ENCODE measurements at places on chromosomes 7 and 10.
A peak's percentile ranks its signal among the peaks of the same experiment; 100 is the strongest.

GRCh38 chr10:11168423-11169090 is 150.9 kb downstream of the CELF2 start:
- DNase-seq = no peak

- peak; percentile 80 for DNase-seq
Measured at GRCh38 chr7:93889261-93889660, 1.3 kb downstream of the TFPI2 start.

DNA sequence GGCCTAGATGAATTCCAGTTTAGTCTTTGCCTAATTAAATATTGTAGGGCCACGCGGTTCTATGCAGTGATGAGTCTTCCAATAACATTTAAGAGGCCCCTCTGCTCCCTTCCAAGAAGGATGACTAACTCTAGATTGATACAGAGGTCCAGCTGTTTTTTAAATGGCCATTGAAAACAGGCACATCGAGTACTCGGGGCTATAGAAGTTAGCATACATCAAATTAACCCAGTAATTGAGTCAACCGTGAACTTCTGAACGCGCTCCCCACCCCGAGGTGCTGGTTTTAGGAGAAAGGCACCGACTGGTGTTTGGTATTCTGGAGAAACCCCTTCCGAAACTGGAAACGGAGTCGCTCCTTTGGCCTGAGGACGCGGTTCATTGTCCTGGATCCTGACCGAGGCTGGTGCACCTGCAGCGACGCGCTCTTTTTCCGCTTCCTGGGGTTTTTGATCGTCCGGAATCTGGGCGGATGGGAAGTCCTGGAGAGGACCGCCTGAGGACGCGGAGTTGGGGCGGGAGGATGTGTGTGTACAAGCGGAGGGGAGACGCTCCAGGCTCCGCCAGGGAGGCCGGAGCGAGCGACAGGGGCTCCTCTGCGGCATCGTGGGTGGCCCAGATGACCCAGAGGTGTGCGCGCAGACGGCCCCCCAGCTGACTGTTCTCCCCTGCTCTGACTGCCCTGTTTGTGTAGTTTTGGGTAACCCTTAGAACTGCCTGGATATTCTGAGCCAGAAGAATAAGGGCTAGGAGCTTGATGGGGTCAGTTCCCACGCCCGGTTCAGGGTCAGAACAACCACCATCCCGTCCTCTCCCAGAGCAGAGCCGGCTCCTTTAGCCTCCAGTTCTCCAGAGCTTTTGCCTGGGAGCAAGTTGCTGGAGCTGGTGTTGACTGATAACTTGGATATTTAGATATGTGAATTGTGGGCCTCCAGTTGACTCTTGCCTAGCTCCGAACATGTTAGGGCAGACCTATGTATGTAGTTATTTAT is 711 bp downstream of the FAM221A start:
- DNase-seq = peak; percentile 60

- no peak for DNase-seq
Measured at GRCh38 chr7:484356-485101, 35.1 kb downstream of the PDGFA start.

GRCh38 chr7:91876391-91877133 is 3.9 kb downstream of the MTERF1 start:
- peak; percentile 27 for DNase-seq

DNA sequence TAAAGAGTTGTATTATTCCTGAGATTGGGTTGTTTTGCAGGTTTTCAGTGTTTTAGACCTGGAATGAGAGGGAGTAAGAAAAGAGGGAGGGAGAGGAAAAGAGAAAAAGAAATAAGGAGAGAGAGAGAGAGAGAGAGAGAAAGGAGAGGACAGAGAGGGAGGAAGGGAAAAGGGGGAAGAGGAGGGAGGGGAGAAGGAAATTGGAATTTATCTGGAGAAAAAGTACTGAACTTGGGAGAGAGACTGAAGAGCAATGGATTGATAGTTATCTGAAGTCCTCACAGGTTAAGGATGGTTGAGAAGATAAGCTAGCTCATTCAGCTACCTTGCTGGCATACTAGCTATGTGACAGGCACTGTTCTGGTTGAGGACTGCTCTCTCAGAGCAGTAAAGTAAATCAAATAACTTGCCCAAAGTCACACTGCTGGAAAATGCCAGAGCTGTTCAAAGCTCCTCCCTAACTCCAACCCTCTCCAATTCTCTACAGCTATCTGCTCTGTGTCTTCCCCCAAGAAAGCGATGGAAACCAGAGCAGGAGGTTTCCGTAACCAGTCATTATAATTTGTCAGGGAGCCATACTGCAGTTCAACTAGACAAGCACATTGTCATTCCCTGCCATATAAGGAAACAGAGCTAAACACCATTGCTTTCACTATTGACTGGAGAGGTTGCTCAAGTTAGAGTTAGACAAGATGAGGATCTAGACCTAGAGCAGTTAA is 10.7 kb downstream of the CALD1 start:
- DNase-seq = peak; percentile 64

GRCh38 chr10:86795353-86795752 is 38.9 kb downstream of the BMPR1A start:
- DNase-seq = peak; percentile 81

GRCh38 chr10:98419469-98420261 is 4.7 kb upstream of the PYROXD2 start:
- DNase-seq = no peak

GRCh38 chr10:57664815-57665214 is 602.9 kb downstream of the IPMK start:
- DNase-seq = peak; percentile 30

- DNase-seq = peak; percentile 18
Measured at GRCh38 chr7:41825927-41826480, 123.1 kb upstream of the INHBA start.

DNA sequence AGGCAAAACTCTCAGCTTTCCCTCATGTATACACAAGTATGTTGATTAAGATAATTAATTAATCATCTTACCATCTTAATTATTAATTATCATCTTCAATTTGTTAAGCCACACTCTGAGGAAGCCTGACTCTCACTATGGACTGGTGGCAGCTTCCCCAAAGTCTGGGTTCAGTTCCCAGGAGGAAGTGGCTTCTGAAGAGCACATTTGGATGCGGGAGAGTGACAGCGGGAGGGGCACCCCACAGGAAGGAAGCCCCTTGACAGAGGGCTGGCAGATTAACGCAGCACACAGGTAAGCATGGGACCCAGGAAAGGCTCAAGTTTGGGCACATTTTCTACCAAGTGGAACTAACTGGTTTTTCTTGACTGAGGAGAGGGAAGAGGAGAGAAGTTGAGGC is 13.4 kb upstream of the SLIT1 start:
- no peak for DNase-seq

DNA sequence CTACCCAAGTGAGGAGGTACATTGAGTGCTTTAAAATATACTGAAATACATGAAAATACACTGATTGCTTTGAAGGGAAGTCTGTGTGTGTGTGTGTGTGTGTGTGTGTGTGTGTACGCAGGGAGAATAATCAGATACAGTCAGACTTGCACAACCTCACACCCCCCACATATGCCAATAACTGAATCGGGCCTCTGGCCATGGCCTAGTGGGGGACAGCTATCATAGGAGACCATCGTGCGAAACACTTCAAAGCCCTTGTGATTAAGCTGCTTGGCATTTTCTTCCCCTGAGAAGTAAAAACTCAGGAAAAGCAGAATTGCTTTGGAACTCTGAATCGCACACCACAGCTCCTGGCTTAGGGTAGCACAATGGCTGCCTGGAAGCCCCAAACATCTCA is 135.1 kb downstream of the C10orf105 start:
- no peak for DNase-seq

- DNase-seq = no peak
Measured at GRCh38 chr7:77757589-77757988, 40.6 kb downstream of the TMEM60 start.

DNA sequence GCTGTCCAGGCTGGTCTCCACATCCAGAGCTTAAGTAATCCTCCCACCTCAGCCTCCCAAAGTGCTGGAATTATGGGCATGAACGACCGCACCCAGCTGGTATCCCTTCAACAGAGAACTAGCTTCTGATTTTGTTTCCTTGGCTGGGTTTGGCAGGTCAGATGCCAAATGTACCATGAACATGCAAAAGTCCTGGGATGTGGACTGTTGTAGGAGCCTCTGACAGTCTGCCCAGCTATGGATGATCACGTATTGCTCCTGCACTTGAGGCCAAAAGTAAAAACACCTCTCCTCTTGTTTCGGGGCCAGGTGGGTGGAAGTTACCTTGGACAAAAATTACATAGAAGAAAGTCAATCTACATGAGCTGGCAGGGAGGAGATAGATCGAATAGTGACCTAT is 699.5 kb downstream of the TYW1 start:
- DNase-seq = no peak

DNA sequence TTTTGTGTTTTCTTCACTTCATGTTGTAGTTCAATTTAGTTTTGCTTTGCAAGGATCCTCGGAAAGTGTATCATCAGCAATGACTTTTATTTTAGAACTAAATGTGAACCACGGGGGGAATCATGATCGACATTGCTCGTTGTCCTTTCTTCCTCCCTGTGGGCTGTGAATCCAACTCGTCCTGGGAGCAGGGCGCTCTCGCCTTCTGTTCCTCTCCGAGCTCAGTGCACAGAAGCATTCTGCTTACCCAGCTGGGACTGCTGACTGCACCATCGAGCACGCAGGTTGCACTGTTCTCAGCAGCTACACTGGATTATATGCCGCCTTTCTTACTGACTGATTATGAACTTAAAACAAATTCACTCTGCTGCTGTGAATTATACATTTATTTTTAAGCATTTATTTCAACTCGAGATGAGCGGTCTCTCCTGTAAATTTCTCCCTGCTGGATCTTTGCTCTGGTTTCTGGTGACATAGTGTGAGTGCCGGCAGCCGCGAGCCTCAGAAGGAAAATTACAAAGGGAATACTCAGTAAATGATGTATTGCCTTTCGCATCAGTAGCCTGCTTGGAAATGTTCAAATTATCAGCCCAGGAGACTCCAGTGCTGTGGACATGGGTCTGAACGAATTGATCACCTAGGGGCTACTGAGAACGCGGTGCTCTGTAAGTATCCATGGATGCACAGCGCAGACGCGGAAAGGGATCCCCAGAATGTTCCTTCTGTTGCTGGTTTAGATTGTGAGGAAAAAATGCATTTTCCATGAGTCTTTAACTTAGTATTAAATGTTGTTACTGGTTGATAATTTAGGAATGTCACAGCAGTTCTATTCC is 92.6 kb downstream of the PTPRE start:
- DNase-seq = no peak

DNA sequence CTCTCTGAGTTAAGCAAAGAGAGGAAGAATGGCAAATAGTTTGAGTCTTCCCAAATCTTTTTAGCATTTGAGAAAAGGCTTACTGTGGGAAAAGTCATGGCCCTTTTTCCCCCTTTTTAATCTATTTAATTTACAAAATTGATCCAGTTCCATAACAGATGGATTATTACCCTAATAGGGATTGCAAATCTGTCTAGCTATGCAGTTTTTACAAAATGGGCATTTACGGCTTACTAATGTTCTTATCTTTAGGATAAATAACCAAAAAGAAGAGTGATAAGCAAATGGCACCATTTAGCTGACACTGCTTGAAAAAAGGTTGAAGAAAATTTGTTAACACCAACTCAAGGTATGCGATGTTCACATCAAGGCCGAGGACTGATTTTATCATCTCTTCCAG is 169.7 kb downstream of the SKAP2 start:
- no peak for DNase-seq

GRCh38 chr10:5321273-5321672 is 43.5 kb upstream of the UCN3 start:
- no peak for DNase-seq

- peak; percentile 100 for DNase-seq
Measured at GRCh38 chr7:3267966-3268690, 32.9 kb upstream of the SDK1 start.

GRCh38 chr10:24721229-24722106 is 2.2 kb downstream of the ARHGAP21 start:
- peak; percentile 13 for DNase-seq

- no peak for DNase-seq
Measured at GRCh38 chr7:128155100-128155740, 85.9 kb upstream of the LEP start.

DNA sequence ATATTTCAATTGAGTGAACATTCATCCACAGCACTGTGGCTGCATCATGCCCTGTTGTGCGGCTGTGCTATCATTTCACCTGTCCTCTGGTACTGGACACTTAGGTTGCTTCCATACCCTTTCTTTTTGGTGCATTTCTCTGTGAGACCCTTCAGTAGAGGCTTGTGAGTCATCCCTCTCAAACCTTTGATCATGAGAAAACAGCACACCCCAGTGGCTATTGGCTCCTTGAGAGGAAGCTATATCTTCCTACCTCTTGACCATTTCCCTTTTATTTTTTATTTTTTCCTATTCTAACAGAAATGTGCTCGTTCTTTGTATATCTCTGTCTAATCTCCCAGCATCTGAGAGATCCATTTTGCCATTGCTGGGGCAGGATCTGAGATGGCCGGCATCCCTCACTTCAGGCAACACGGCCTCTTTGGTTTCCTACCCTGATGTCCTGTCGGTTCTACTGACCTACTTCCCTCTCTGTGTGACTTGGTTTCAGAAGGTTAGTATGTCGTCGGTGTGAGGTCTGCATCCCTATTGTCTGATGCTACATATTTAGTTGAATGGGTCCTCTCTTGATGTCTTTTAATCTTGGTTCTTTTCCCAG is 23.8 kb upstream of the PIK3AP1 start:
- peak; percentile 20 for DNase-seq

GRCh38 chr7:37071124-37071523 is 346.8 kb upstream of the AOAH start:
- DNase-seq = no peak

DNA sequence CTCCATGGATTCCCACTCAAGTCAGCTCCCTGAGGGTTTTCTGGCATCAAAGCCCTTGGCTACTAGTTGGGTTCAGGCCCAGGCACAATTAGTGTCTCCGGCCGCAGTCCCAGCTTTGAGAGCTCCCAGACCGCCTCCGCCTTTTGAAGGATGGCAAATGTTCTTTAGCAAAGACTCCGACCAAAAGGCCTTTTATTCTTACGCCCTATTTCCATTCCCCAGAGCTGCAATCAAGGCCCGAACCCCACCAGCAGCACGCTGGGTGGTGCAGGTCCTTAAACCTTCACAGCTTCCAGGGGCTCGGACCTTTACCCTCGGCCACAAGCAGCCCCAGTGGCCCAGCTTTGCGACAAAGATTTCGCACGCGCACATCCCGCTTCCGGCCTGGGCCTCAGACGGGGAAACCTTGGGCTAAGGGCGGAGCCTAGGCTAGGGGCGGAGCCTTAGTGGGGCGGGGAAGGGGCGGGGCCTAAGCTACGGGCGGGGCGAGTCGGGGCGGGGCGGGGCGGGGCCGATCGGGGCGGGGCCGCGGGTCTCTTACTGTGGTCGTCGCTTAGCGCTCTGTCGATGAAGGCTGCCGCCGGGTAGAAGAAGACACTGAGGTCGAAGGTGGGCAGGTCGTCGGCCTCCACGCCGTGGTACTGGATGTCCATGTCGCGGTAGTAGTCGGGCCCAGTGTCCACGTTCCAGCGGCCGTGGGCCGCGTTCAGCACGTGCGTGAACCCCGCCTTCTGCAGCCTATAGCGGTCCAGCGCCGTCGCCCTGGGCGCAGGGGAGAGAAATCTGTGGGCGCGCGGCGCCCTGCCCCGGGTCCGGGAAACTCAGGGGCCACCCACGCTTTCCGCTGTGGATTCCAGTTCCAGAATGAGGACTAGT is 68.0 kb upstream of the SAMD8 start:
- DNase-seq = no peak

All from HCEC 1CT (cell line).